ENCODE measurements at places on chromosomes 2 and 18. TPM values are rescaled to one million over a fixed set of nuclear protein-coding genes. Genes with fewer than 3 reads are reported as not detected.

The SEMA4F gene
- total RNA-seq: 12.0 TPM

The CDK5R2 gene
- total RNA-seq: not detected

The SP110 gene
- total RNA-seq: 68.1 TPM

The BCL11A gene
- total RNA-seq: 9.7 TPM

The SCN3A gene
- total RNA-seq: 1.4 TPM

The ALPI gene
- total RNA-seq: not detected

The SNORC gene
- total RNA-seq: 0.53 TPM

The XIRP2 gene
- total RNA-seq: 0.18 TPM

The RAB10 gene
- 113 TPM for total RNA-seq

GRCh38 chr2:221999166-221999565 is 299.6 kb downstream of the PAX3 start:
- H3K4me3 ChIP-seq: no peak overlapping the region
- H3K4me1 ChIP-seq: no peaks in the 10 kb centered on the region
- H3K27me3 ChIP-seq: no peaks in the 10 kb centered on the region
- DNase-seq: no peak
- H3K36me3 ChIP-seq: no peaks in the 10 kb centered on the region

DNA sequence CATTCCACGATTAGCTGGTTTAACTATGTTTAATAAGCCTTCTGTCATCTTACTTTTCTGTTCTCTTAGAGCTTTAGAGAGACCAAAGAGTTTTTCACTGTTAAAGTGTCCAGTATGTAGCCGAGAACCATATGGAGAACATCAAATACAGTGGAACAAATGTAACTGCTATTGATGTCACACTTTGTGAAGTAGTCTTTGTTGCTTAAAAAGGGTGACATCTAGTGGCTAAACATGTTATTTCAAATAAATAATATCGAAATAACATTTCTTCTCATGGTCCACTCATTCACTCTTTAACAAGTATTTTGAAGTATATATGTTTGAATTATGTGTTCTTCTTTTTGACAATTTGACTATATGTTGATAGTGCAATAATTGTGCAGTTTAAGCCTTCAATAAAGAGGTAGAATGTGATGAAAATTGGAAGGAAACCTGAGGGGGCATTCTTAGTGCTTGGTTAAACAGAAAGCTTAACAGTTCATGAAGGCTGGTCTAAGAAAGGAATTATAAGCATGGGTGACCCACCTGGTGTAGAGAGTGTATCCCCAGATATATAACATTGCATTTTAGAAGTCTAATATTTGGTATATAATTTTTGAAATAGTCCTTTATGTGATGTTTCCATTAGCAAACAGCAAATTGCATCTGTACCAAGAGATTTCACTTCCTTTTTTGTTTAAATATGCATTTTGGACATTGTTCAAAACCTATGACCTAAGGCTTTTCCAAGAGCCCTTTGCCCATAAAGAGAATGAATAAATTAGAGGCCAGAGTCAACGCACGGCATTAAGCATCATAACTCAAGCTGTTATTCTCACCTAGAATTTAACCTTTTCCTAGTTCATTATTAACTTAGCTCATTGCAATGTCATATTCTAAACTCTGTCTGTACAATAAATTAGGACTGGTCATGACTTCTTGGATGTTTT is 112.1 kb downstream of the KYNU start:
- no peak overlapping the region for H3K27ac ChIP-seq
- no peaks in the 10 kb centered on the region for H3K36me3 ChIP-seq
- H3K4me3 ChIP-seq: no peak overlapping the region

DNA sequence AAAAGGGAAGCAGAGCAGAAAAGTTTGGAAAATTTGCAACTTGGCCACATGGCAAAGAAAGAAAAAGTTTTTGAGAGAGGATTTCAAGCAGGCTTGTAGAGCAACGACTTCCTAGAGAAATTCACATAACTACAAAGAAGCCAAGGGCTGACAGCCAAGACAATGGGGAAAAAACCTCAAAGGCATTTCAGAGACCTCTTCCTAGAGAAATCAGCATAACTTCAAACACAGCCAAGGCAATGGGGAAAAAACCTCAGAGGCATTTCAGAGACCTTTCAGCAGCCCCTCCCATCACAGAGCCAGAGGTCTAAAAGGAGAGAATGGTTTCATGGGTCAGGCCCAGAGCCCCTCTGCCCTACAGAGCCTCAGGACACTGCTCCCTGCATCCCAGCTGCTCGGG is 7.2 kb downstream of the ADI1 start:
- no peak overlapping the region for H3K4me3 ChIP-seq
- H3K36me3 ChIP-seq: peaks cover 64% of the 10 kb centered on the region
- no peak overlapping the region for H3K27ac ChIP-seq
- no peaks in the 10 kb centered on the region for H3K27me3 ChIP-seq

- no peak overlapping the region for H3K4me3 ChIP-seq
- H3K4me1 ChIP-seq: peaks cover 8% of the 10 kb centered on the region
- H3K27me3 ChIP-seq: no peaks in the 10 kb centered on the region
- no peak for DNase-seq
- no peaks in the 10 kb centered on the region for H3K36me3 ChIP-seq
Measured at GRCh38 chr2:96680561-96681141, 38.1 kb downstream of the FER1L5 start.

DNA sequence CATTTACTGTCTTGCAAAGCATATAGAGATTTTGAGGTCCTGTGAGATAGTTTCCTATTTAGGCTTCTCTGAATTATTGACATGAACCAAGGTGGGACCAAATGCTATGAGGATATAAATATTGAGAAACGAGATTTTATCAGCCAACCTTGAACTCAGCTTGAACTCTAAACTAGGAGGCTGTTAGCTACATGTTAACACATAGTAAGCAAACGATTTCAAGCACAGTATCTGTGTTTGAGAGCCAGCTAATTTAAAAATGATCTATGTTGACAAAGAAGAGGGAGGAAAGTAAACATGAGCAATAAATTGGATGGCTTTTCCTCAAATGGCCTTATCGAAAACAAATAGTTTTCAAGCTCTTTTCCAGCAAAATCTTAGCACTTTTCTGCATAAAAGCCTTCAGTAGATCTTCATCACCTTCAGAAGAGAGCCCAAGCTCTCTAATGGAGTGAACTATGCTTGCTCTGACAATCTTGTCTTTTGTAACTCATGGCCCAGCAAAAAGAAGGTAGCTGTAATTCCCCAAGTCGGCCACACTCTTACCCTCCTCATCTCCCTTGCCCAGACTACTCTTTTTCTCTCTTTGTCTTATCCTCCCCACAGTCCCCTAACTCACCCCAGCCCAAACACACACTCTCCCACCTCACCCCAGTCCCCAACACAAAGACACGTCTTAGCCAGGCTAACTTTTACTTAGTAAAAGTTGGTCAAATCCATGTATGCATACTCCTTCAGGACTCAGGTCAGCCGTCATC is 14.7 kb downstream of the CD28 start:
- no peak overlapping the region for H3K27ac ChIP-seq
- no peak for DNase-seq
- peaks cover 13% of the 10 kb centered on the region for H3K4me1 ChIP-seq
- H3K27me3 ChIP-seq: no peaks in the 10 kb centered on the region
- H3K4me3 ChIP-seq: no peak overlapping the region
- H3K36me3 ChIP-seq: no peaks in the 10 kb centered on the region

GRCh38 chr18:11246495-11247300 is 97.3 kb upstream of the PIEZO2 start:
- H3K27me3 ChIP-seq: no peaks in the 10 kb centered on the region
- H3K27ac ChIP-seq: no peak overlapping the region
- no peaks in the 10 kb centered on the region for H3K36me3 ChIP-seq

DNA sequence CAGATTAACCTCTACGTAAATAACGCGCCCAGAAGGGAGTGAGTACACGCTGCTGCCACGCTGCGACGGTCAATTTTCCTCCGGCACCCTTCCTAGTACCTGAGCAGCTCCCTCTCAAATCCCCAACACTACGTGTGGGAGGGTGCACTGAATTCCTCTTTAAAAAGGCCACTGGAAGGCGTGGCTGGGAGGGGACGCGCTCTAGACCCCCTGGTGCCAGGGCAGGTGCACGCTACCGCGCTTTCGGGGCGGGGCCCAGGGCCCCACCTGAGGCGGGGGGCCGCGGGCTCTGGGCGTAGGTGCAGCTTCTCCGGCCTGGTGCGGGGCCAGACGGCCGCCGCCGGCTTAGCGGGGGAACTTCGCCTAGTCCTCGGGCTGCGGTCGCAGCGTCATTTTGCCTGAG is 668 bp upstream of the ANKRD12 start:
- H3K27me3 ChIP-seq: no peaks in the 10 kb centered on the region
- peaks cover 32% of the 10 kb centered on the region for H3K36me3 ChIP-seq

DNA sequence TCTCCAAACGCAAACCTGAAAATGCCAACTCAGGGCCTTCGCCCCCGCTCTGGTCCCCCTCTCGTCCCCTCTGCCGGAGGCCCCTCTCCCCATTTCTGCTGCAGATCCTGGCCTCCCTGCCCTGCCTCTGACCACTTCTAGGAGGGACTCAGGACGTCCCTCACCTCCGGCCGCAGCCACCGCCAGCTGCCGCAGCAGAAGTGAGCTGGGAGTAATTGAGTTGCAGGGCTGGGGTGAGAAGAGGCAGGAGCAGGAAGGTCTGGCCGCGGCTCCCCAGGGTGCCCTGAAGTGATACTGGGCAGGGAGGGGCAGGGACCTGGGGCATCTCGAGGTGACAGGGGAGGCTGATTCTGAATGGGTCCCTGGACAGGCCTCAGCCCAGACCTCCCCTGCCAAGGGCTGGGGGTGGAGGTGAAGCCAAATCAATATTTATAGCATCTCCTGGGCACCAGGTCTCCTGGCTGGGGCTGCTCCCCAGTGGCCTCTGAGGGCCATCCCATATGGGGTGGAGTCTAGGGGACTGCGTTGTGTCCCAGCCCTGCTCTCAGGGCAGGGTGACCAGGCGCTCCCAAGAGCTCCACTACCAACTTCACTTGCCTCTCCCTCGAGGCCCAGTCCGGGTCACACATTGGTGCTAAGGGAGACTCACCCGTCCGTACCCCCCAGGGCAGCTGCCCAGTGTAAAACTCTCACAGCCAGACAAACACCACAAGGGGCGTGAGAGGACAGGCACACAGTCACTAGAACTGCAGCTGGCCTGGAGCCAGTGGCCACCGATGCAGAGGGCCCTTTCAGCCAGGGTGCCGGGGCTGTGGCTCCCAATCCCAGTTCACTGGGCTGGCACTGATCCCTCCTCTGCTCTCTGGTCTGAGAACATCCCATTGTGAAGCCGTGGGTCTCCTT is 33.0 kb downstream of the KCNIP3 start:
- H3K4me3 ChIP-seq: no peak overlapping the region
- H3K36me3 ChIP-seq: no peaks in the 10 kb centered on the region
- H3K27me3 ChIP-seq: no peaks in the 10 kb centered on the region
- no peak for DNase-seq
- H3K27ac ChIP-seq: no peak overlapping the region
- no peaks in the 10 kb centered on the region for H3K4me1 ChIP-seq

- no peaks in the 10 kb centered on the region for H3K27me3 ChIP-seq
- H3K4me3 ChIP-seq: no peak overlapping the region
- no peaks in the 10 kb centered on the region for H3K4me1 ChIP-seq
- no peak for DNase-seq
Measured at GRCh38 chr18:49178736-49179135, 228.0 kb upstream of the SMAD7 start.

- H3K4me1 ChIP-seq: no peaks in the 10 kb centered on the region
- no peaks in the 10 kb centered on the region for H3K27me3 ChIP-seq
- H3K27ac ChIP-seq: no peak overlapping the region
- H3K4me3 ChIP-seq: no peak overlapping the region
- no peaks in the 10 kb centered on the region for H3K36me3 ChIP-seq
Measured at GRCh38 chr2:194103941-194104659, 1552.9 kb upstream of the SLC39A10 start.

GRCh38 chr2:120914839-120915521 is 179.3 kb downstream of the GLI2 start:
- peaks cover 46% of the 10 kb centered on the region for H3K4me1 ChIP-seq
- peaks cover 6% of the 10 kb centered on the region for H3K27me3 ChIP-seq
- H3K4me3 ChIP-seq: no peak overlapping the region
- DNase-seq: peak; percentile 77
- H3K36me3 ChIP-seq: no peaks in the 10 kb centered on the region

- peaks cover 9% of the 10 kb centered on the region for H3K4me1 ChIP-seq
- no peaks in the 10 kb centered on the region for H3K27me3 ChIP-seq
- no peak overlapping the region for H3K4me3 ChIP-seq
- no peak overlapping the region for H3K27ac ChIP-seq
- DNase-seq: no peak
Measured at GRCh38 chr2:237132799-237133198, 47.1 kb downstream of the COPS8 start.

DNA sequence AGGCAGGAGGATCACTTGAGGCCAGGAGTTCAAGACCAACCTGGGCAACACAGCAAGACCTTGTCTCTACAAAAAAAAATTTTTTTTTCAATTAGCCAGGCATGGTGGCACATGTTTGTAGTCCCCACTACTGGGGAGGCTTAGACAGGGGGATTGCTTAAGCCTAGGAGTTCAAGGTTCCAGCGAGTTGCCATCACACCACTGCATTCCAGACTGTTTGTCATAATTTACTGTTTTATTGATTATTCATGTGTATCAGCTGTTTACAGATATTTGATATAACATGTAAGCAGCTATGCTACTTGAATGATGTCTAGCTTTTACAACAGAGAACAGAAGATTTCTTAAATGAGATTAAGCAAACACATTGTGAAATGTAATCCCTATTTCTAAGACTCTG is 35.3 kb downstream of the DSG2 start:
- no peak for DNase-seq
- H3K27ac ChIP-seq: no peak overlapping the region
- H3K27me3 ChIP-seq: no peaks in the 10 kb centered on the region
- no peaks in the 10 kb centered on the region for H3K4me1 ChIP-seq

DNA sequence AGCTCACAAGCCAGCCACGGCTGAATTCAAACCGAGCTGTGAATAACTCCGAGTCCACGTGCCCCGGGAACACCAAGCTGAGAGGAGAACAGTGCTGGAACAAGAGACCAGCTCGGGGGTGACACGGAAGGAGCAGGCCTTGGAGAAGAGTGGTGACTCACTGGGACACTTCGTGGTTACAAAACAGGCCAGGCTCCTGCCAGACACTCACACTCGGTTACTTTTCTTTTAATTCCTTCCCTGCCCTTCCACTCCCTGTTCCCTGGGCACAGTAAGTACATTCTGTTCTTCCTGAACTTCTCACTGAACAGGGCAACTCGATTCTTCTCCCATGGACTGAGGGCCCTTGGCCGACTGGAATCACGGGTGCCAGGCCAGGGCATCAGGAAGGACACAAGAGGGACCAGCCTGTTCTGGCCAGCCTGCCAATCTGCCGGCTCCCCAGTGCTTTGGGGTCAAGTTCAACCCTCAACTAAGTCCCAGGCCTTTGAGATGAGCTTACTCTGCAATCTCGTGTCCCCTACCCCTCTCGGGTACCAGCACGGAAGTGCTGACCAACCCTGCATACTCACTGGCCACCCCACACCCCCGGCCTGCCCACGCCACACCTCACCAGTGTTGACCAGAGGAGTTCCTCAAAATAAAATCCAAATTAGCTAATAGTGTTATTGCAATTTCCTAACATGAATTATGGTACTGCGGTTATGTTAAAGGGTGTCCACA is 87.5 kb downstream of the TFCP2L1 start:
- peaks cover 14% of the 10 kb centered on the region for H3K4me1 ChIP-seq
- H3K27me3 ChIP-seq: peaks cover 3% of the 10 kb centered on the region
- H3K36me3 ChIP-seq: no peaks in the 10 kb centered on the region
- peak overlapping the region; percentile 84 for H3K27ac ChIP-seq
